ENCODE measurements at places on chromosomes 13 and 19. TPM values are rescaled to one million over a fixed set of nuclear protein-coding genes. Genes with fewer than 3 reads are reported as not detected.

DNA sequence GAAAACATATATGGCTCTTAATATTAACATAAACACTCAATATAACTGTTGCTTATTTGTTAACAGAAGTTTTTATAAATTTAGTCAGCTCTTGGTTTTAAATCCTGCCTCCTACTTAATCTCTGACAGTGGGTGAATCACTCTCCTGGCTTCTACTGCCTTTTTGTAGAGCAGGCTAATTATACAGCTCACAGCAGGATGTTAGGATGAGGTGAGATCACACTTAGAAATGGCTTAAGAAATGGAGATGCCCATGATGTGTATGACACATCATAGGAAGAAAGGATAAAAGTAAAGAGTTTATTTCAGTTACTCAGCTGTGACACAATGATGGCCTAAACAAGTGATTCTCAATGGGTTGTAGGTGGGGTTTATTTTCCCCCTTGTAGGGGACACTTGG lies 345.6 kb downstream of the SPRY2 start:
- DNase-seq: no peak

- peak; percentile 56 for DNase-seq
These were observed 600 bp downstream of the UBE2S start for GRCh38 chr19:55406826-55407549.

DNA sequence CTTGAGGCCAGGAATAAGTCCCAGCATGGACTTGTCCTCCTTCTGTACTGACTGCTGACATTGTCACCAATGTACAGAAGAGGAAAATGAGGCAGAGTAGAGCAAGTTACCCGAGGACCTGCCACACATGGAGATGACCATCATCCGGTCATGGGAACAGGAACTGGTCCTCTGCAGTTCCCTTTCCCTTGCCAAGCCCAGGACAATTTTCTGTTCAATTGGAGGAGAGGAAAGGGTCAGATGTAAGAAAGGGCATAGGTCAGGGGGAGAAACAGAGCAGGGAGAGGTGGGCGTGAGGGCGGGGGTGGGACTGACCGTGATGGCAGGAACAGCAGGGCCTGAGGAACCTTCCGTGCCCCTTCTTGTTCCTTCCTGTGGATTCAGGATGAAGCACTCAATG lies 18.6 kb downstream of the PHLDB3 start:
- DNase-seq: no peak

GRCh38 chr19:2612619-2613249 lies 89.8 kb downstream of the GNG7 start:
- no peak for DNase-seq

GRCh38 chr13:94464771-94465170 lies 14.7 kb downstream of the DCT start:
- DNase-seq: no peak

Gene TEX29
- 0.89 TPM for total RNA-seq

DNA sequence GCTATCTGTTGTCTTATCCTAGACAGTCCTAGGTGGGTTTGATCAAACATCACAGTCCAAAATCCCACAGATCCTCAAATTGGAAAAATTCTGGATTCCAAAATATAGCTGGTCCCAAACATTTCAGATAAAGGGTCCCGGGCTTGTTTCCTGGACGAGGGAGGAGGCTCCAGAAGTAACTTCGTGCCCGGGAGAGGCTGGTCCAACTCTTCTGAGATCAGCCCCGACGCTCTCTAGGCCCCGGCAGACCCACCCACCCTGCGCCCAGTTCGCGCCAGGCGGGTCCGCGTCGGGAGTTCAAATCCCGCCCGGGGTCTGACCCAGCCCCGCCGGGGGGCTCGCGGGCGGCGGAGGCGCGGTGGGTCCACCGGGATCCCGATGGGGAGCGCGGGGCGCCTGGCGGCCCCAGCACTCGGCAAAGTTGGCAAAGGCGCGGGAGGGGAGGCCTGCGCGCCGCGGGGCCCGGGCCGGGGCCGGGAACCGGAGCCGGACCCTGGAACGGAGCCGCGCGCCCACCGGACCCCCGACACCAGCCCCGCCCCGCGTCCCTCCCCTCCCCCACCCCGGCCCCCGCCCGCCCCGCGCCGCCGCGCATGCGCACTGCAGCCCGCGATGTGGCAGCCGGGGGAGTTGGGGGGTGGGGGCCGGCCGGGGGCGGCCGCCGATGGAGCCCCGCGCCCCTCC lies 513 bp downstream of the MIER2 start:
- DNase-seq: no peak

GRCh38 chr13:104473936-104474335 lies 1407.7 kb upstream of the SLC10A2 start:
- DNase-seq: no peak

- DNase-seq: no peak
These were observed 9.3 kb upstream of the PEAK3 start for GRCh38 chr19:2291185-2291751.

DNA sequence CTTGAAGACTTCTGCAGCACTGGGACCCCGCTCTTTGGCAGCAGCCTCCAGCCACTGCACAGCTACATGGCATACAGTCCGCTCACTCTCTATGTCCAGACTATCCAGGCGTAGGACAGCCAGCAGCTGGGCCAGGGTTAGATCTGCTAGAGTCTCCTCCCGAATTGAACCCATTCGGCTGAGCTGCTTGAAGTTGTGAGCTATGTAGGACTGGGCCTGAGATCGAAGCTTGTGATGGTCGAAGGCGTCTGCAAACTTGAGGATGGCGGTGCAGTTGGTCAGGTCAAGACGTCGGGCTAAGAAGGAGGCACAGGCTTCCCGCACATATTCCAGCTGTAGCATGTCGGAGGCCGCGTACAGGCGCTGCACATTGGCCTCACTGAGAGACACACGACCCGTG lies 900 bp downstream of the KBTBD7 start:
- DNase-seq: no peak

DNA sequence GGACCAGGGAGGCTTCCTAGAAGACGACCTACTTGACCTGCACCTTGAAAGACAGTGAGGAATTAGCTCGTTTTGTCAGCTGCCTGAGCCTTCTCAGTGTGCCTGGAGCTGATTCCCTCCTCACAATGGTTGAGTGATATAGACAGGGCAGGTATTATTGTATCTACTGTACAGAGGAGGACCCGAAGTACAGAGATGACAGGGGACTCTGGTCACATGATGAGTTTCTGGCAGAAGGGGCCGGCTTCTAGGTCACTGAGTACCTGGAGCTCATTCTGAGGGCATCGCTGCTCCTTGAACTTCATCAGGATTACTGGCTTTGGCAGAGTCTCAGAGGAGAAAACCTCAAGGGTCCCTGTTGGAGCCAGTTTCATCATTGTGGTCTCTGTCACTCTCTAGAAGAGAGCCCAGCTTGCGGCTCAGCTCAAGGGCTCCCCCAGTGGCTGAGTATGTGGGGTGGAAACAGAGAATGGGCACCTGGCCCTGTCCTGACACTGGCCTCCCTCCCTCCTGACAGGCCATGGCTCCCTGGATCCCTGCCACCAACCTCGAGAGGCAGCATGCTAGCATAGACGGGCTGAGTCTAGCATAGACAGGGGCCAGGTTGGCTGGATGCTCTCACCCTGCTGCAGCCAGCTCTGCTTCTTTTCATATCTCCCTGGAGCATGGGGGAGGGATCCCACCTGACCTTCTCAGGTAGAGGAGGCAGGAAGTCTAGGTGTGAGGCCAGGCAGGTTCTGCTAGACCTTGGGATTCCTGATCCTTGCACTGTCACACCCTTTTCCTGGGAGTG lies 38.7 kb downstream of the NFIX start:
- peak; percentile 84 for DNase-seq

GRCh38 chr19:13408889-13409518 lies 97.3 kb downstream of the CACNA1A start:
- no peak for DNase-seq

DNA sequence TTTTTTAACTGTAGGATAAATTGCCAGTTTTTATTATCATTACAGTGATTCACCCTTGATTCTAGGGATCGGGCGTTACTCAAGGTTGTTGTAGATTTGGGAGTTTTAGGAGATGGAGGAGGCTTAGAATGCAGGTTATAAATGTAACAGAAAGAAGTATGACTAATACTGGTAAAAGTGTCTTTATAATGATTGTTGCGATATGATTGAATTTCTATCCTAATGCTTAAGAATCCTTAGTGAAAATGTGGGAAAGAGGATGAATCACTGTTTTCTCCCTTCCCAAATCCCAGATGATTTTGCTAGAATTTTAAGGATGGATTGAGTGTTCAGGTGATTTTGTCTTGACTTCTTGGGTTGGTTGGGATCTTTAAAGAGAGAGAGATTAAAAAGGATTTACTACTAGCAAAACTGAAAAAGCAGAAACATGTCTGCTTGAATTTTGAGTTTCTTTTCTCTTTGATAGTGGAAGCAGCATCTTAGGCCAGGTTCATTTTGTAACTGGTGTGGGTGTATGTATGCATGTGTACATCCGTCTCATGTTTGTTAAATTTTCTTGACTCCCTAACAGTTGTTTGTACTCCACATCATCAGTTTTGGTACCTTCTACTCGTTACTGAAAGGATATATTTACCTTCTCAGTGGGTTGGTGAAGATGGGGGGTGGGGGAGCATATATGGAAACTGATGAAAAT lies 25.9 kb downstream of the ARHGAP35 start:
- DNase-seq: no peak

- DNase-seq: no peak
These were observed 22.4 kb downstream of the POU2F2 start for GRCh38 chr19:42109896-42110295.

Gene FCGBP
- 6,411 TPM for total RNA-seq

Gene GPR12
- 0.08 TPM for total RNA-seq

GRCh38 chr19:35232912-35233311 lies 4.4 kb upstream of the FAM187B start:
- DNase-seq: no peak

Gene ANGPTL8
- not detected for total RNA-seq

GRCh38 chr19:32651729-32652140 lies 23.2 kb downstream of the ANKRD27 start:
- DNase-seq: peak; percentile 46

- DNase-seq: no peak
These were observed 3.1 kb downstream of the AKAP11 start for GRCh38 chr13:42275098-42275471.

Gene ZC3H13
- 26.1 TPM for total RNA-seq

- no peak for DNase-seq
These were observed 6.8 kb upstream of the ZNF561 start for GRCh38 chr19:9627856-9628255.

GRCh38 chr13:98523455-98524102 lies 53.3 kb downstream of the STK24 start:
- no peak for DNase-seq

DNA sequence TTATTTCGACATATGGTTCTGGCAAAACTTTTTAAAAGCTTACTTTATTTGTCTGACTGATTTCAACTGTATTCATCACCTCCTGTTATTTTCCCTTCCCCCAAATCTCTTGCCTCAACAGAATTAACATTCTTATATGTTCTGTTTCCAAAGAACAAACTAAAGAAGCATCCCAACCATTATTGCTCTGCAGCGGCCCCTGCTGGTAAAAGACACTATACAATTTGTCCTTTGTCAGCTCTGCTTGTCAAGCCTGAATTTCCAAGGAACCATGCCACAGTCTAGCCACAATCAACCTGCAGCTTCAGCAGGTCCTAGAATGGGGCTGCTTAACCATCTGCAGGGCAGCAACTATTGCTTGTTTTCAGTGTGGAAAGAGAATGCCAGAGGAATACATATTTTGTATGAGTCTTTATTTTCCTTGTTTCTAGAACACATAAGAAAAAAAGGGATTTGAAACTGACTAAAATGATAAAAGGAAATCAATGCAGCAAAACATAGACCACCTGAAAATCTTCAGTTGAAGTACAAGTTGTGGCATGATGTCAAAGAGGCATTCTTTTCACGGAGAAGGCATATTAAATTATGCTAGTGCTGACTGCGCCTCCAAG lies 845.3 kb downstream of the DIAPH3 start:
- DNase-seq: peak; percentile 26

GRCh38 chr13:50955241-50955640 lies 45.6 kb downstream of the RNASEH2B start:
- DNase-seq: no peak

- DNase-seq: no peak
These were observed 21.5 kb upstream of the SGCG start for GRCh38 chr13:23159205-23159759.

Gene DCT
- not detected for total RNA-seq

Gene RFPL4A
- total RNA-seq: not detected

Measured in left colon (tissue), 2 donors.